Activated T-helper 2 cell treated with anti-CD3 and anti-CD28 coated beads, Interferon-gamma antibody, Interleukin-2, Interleukin-4, amounts not matched to agents 10 μg/mL and 5 μg/mL and 100 μg/mL, durations not matched to agents 14 hours and 24 hours and 36 hours (primary cell): ENCODE measurements at places on chromosomes 12 and 14.

DNA sequence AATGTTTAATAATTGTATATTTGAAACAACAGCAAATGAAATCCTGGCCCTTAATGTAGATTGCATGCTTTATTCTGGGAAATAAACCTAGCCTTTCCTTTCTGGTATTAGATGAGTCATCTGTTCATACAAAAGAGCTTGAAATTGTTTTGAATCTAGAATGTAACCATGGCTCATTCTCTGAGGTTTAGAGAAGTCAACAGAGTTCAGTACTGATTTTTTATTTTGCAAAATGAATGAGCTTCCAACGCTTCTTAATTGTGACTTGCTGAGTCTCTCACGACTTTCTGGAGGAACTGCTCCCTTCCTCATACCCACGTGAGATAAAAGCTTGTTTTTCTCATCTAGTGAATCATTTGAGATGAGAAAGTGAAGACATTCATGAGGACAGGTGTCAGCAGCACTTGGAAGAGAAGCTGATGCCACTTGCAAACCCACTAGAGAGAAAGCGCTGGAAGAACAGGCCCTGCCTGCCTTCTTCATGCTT is 509.6 kb downstream of the VRK1 start:
- H3K27me3 ChIP-seq: no peaks in the 10 kb centered on the region
- no peaks in the 10 kb centered on the region for H3K36me3 ChIP-seq
- no peak overlapping the region for H3K4me3 ChIP-seq
- no peak for DNase-seq
- peak overlapping the region; percentile 84 for H3K27ac ChIP-seq
- H3K4me1 ChIP-seq: peaks cover 53% of the 10 kb centered on the region

DNA sequence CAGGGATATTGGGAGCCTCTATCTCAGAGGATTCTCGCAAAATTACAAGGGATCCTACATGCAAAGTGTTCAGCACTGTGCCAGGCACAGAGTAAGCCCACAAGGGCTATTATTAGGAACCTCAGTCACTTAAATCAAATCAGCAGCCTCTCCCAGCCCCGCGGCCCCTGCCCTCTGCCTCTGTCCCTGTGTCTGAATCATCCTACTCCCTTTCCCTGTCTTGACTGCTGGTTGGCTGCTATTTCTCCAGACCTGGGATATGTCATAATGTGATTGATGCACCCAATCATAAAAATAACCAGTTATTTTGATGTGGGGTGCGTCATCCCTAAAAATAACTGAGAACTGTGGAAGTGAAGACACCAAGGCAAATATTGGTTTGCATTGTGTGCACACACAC is 176.3 kb downstream of the KSR2 start:
- no peaks in the 10 kb centered on the region for H3K27me3 ChIP-seq
- H3K27ac ChIP-seq: no peak overlapping the region
- DNase-seq: no peak
- H3K4me1 ChIP-seq: no peaks in the 10 kb centered on the region

DNA sequence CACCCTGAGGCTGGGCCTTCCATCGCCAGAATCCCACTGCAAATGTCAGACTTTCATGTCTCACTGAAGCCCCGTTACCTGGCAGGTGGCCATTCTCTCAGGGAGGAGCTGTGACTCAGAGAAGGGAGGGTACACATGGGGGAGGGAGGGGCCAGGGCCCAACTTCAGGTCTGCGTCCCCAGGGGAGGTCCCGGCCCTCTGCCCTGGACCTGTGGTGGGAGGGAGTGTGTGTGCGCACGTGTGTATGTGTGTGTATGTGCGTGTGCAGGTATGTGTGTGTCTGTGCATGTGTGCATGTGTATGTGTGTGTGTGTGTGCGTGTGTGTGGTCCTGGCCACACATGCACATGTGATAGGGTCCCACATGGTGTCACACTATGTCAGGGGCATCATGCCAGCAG is 50.9 kb downstream of the MVK start:
- H3K4me1 ChIP-seq: no peaks in the 10 kb centered on the region
- no peak overlapping the region for H3K4me3 ChIP-seq
- no peak for DNase-seq
- peaks cover 18% of the 10 kb centered on the region for H3K27me3 ChIP-seq
- no peak overlapping the region for H3K27ac ChIP-seq
- no peaks in the 10 kb centered on the region for H3K36me3 ChIP-seq

GRCh38 chr12:104643819-104644669 is 187.3 kb downstream of the CHST11 start:
- peaks cover 36% of the 10 kb centered on the region for H3K4me1 ChIP-seq
- no peak overlapping the region for H3K4me3 ChIP-seq
- peaks cover 62% of the 10 kb centered on the region for H3K36me3 ChIP-seq
- DNase-seq: no peak

DNA sequence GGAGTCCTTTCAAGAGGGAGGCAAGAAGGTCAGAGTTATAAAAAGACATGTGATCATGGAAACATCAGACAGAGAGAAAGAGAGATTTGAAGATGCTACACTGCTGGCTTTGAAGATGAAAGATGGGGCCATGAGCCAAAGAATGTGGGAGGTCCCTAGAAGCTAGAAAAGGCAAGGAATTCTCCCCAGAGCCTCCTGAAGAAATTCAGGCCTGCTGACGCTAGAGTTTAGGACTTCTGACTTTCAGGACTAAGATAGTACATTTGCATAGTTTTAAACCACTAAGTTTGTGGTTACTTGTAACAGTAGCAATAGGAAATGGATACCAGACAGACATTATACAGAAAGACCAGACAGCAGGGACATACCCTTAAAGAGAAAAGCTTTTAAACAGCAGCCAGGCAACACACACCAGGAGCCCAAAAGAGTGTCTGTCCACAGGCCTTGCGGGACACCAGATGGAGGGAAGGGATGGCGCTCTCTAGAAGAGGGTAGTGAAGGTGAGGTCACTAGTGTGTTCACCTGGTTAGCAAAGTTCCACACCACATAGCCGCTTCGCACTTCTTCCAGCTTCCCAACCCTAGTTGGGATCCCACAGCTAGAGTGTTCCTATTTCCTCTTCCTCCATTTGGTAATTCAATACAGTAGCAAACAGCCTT is 29.7 kb upstream of the CEBPE start:
- H3K4me1 ChIP-seq: peaks cover 30% of the 10 kb centered on the region
- no peaks in the 10 kb centered on the region for H3K27me3 ChIP-seq
- H3K27ac ChIP-seq: peak overlapping the region; percentile 8
- DNase-seq: no peak
- no peaks in the 10 kb centered on the region for H3K36me3 ChIP-seq

GRCh38 chr12:121009741-121010140 is 6.5 kb downstream of the C12orf43 start:
- H3K4me1 ChIP-seq: peaks cover 5% of the 10 kb centered on the region
- no peaks in the 10 kb centered on the region for H3K27me3 ChIP-seq
- no peak overlapping the region for H3K4me3 ChIP-seq
- no peak for DNase-seq

GRCh38 chr14:75456069-75456996 is 28.5 kb downstream of the JDP2 start:
- H3K27me3 ChIP-seq: no peaks in the 10 kb centered on the region
- no peak overlapping the region for H3K4me3 ChIP-seq
- peaks cover 11% of the 10 kb centered on the region for H3K4me1 ChIP-seq

GRCh38 chr12:26940516-26941214 is 2.4 kb downstream of the FGFR1OP2 start:
- no peaks in the 10 kb centered on the region for H3K27me3 ChIP-seq
- peak overlapping the region; percentile 94 for H3K4me3 ChIP-seq

- H3K27me3 ChIP-seq: no peaks in the 10 kb centered on the region
- no peak overlapping the region for H3K27ac ChIP-seq
- peaks cover 3% of the 10 kb centered on the region for H3K4me1 ChIP-seq
- no peaks in the 10 kb centered on the region for H3K36me3 ChIP-seq
- DNase-seq: no peak
- no peak overlapping the region for H3K4me3 ChIP-seq
Measured at GRCh38 chr12:20507056-20507455, 138.7 kb downstream of the PDE3A start.

GRCh38 chr12:70847871-70848270 is 72.7 kb downstream of the PTPRR start:
- no peaks in the 10 kb centered on the region for H3K4me1 ChIP-seq
- H3K36me3 ChIP-seq: no peaks in the 10 kb centered on the region
- no peak overlapping the region for H3K27ac ChIP-seq

DNA sequence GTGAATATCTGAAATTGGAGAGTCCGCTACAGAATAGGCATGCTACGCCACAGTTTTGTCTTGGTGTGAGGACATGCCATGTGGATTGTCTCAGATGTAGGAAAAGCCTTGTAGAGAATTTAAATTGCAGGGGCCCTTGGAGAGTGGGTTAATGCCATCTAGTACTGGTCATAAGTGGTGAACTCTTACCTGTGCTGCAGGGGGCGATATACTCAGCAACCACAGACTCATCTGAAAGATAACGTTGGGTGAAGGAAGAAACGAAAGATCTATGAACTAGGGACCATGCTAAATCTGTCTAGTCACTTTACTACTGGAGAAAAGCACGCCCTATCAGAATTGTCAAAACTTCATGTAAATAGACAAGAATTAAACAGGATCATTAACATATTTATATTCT is 33.7 kb upstream of the A2M start:
- no peaks in the 10 kb centered on the region for H3K36me3 ChIP-seq
- no peaks in the 10 kb centered on the region for H3K27me3 ChIP-seq
- no peak overlapping the region for H3K4me3 ChIP-seq
- no peak overlapping the region for H3K27ac ChIP-seq

DNA sequence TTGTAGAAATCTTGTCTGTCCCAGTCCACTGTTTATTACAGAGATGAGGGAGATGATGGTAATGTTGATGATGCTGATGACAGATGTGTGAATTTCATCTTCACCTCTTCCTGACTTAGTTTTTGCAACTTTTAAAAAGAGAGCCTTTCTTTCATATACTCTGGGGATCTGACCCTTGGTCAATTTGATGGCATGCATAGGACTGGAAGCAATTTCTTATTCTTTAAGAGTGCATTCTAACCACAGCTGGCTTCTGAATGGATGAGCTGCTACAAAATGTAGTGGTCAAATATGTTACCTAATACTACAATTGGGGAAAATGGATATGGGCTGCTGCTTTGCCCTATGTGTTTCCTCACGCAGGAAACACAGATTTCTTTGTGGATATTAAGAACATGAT is 80.8 kb downstream of the MYRFL start:
- no peak for DNase-seq
- H3K36me3 ChIP-seq: no peaks in the 10 kb centered on the region
- H3K27me3 ChIP-seq: peaks cover 10% of the 10 kb centered on the region
- H3K4me3 ChIP-seq: no peak overlapping the region
- H3K27ac ChIP-seq: no peak overlapping the region

- no peak overlapping the region for H3K4me3 ChIP-seq
- H3K27me3 ChIP-seq: peaks cover 7% of the 10 kb centered on the region
- H3K4me1 ChIP-seq: peaks cover 8% of the 10 kb centered on the region
- no peaks in the 10 kb centered on the region for H3K36me3 ChIP-seq
Measured at GRCh38 chr12:4001031-4001430, 127.8 kb upstream of the PARP11 start.

DNA sequence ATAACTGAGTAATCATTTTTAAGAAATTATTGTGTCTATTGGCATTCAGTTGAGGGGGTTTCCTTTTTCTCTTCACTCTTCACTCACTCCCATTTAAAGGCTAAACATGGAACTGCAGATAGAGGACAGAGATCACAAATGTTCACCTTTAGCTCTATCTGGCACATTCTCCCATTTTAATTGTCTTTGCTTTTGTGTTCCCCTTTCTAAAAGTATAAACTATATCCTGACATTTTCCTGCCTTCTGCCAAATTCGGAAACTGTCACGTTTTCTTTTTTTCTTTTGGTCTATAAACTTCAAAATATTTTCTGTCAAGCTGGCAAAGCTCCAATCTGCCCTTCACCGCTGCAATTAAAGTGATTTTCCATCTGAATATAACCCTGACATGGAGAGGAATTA is 219.8 kb upstream of the CDKN3 start:
- H3K4me3 ChIP-seq: no peak overlapping the region
- no peak overlapping the region for H3K27ac ChIP-seq
- no peaks in the 10 kb centered on the region for H3K4me1 ChIP-seq
- DNase-seq: no peak
- no peaks in the 10 kb centered on the region for H3K36me3 ChIP-seq
